ENCODE measurements at places on chromosomes 4 and X.

DNA sequence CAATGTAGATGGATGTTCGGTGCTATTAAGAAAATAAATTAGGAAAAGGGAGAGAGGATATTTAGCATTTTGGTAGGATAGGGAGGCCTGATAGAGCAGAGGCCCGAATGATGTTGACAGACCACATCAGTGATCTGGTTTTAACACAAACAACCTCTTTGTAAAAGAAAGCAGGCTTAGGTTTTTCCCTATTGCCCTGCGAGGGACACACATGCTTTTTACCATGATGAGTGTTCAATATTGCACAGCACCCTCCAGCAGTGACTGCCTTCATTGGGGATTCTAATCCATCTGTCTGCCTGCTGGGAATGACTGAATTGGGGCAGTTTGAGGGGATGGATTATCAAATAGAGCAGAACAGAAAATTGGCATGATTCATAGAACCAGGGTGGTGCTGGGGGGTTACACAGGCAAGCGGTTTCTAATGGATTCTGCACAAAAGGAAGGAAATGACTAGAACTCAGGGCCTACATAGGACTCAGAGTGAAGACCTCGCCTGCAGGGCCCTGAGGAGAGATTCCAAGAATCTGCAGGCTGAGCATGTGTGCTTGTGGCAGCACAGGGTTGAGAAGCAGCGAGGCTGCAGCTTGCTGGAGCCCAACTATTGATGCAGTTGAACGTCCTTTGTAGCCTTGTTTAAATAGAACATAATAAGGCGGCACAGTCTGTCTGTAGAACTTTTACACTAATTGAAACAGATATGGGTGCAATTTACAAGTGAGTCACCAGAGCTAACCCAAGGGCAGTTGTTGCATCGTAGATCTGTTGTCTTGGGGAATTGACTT is 58.0 kb downstream of the RHOH start:
- DNase-seq, result no peak

GRCh38 chrX:50432829-50433289 is 37.8 kb downstream of the DGKK start:
- no peak for DNase-seq

DNA sequence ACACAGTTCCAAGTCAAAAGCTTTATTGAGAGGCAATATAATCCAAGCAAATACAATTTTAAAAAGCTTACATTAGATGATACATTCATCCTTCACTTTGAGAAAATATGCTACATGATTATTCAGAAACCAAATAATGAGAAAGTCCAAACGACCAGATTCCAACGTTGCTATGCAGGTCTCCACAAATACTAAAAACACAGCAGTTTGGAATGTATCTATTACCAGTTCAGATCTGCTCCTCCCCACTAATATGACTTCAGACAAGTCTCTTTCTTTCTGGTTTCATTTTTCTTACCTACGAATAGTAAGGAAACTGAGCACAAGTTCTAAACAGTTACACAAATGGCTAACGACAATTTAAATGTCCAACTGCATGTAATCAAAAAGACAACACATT is 9.5 kb downstream of the NAF1 start:
- DNase-seq, result no peak

DNA sequence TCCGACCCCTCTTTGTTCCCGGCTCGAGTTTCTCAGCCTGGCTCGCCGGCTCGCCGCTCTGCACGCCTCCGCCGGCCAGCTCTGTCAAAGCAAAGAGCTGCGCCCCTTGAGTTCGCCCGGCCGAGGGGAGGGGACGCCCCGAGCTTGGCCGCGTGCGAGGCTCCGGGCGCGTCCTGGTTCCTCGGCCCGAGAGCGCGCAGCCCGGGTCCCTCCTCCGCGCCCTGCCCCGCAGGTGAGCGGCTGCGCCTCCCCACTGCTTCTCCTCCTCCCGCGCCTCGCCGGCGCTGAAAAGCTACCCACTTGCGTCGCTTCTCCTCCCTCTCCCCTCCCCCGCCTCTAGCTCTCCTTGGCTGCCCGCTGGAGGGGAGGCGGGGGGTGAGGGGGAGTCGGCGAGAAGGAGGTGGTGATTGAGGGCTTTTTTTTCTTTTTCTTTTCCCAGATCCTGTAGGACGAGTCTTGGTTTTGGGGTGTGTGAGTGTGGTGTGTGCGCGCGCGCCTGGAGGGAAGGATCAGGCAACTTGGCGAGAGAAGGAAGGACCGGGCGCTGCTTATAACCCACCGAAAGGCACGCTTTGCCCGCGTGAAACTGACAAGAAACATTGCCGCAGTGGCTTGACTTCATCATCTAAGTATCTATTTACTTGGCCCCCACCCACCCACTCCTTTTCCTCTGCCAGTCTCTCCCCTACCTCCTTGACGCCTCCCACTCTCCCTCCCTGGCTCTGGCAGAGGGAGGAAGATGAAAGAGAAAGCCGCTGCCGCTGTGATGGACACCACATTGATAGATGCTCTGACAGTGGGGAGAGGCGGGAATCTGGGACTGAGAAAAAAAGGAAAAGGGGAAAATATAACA is at the start of gene LEF1:
TSS of gene LEF1 (minus strand) at position 262 of the 853 bp plus-strand sequence. CDS start 1,165 bp downstream, outside the sequence.
- DNase-seq, result peak; percentile 74

DNA sequence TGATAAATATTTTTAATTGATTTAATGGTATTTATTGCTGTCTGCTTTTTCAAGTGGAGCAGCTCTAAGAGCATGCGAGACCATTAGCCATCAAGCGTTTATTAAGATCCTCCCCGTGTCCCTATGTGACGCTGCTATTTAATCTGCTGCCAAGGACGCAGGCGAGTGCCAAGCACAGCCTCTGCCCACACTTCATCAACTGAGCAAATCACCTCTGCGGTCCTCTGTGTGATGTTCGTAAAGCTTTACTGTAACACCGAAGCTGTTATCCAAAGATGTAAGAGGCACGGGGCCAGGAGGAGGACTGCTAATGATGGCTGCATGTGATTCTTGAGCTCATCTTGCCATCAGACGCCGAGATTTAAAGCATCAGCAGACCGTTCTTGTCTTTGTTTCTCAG is 79.5 kb downstream of the STOX2 start:
- DNase-seq, result no peak

DNA sequence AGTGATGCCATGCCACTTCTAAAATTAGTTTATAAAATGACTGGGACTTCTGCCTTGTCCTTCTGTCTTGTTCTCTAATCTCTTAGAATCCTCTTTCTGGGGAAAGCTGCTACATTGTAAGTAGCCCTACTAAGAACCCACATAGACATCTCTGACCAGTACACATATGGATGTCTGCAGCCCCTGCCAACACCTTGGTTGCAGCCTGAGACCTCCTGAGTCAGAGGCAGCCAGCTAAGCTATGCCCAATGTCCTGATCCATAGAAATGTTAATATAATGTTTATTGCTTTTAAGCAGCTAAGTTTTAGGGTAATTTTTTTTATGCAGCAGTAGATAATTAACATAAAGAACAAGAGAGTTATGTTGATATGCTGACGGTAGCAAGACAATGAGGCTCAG is 1029.5 kb upstream of the INTU start:
- DNase-seq, result no peak

GRCh38 chrX:143615851-143616250 is 20.1 kb downstream of the SLITRK4 start:
- DNase-seq, result no peak

- DNase-seq, result no peak
These were observed 32.4 kb downstream of the OCRL start for GRCh38 chrX:129572422-129572821.

DNA sequence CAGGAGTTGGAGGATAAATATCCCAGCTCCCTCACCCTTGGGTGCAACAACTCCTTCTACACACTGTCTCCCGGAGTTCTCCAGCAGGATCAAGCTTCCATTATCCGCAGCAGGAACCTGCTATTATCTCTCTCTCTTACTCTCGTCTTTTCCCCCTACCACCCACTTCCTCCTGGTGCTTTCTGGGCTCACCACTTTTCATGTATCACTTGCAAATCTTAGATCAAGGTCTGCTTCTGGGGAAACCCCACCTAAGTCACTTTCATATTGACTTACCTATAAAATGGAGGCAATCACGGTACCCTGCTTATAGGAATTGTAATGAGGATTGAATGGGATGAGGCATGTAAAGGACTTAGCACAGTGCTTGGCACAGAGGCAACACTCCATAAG is 589.5 kb downstream of the BCOR start:
- DNase-seq, result no peak

DNA sequence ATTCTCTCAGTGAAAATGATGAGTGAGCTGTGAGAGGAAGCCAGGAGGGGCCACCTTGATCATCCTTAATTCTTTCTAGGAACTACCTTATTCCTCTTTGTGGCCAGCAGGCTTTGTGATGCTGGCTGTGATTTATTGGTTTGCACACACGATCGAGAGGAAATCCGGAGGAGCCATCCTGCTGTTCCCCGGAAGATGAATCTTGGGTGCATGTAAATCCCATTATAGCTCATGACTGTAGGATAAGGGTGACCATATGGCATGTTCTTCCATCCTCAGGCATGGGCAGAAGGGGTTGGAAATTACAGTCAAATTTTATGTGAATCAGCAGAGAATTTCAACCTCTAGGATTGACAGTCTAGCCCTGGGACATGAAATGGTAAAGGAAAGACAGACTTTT is 254.5 kb downstream of the UNC5C start:
- no peak for DNase-seq

- DNase-seq, result no peak
These were observed 7.4 kb downstream of the HTT-AS start for GRCh38 chr4:3066836-3067400.

- DNase-seq, result no peak
These were observed 12.7 kb downstream of the ART3 start for GRCh38 chr4:76087007-76087769.

DNA sequence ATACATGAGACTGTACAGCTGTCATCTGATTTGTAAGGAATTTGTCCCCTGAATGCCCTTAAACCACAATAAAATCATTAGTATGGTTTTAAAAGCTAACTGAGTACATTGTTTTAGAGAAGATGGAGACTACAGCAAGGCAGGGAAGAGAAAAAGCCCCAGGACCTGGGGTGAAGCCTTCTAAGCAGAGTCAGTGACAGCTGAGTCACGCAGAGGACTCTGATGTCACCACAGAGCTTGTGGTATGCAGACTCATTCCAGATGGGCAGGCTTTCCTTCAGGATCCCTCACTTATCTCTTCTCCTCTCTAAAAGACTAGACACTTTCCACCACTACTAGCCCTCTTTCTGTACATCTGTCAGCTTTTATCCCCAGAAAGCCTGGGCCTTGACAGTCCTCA is 97.1 kb upstream of the ATOH1 start:
- no peak for DNase-seq

DNA sequence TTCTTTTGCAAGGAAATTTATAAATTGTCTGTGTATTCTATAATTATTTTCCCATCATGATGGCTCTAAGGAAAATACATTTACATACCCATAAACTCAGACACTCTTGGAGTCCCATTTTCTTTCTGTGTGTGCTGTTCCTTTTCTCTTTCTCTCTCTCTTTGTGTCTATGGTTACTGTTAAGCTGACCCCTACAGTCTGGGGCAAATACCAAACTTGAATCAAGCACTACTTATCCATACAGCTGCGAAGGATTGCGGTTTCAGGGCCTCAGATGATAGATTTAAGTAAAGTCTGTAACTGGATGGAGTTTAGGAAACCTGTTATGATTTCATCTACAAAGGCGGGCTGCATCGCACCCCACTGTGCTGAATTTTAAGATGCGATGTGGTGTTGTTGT is 150.2 kb downstream of the SHROOM3 start:
- DNase-seq, result no peak

GRCh38 chrX:103414561-103414960 is 38.2 kb downstream of the BEX3 start:
- no peak for DNase-seq

DNA sequence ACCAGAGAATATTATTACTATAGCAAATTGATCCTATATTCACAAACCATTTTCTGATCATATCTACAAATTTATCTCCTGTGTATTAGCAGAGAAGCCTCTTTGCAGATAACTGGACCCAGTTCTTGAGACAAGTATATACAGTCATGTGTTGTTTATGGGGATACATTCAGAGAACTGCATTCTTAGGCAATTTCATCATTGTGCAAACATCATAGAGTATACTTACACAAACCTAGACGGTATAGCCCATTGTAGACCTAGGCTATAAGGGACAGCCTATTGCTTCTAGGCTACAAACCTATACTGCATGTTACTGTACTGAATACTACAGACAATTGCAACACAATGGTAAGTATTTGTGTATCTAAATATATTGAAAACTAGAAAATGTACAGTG is 152.5 kb upstream of the SPANXN4 start:
- DNase-seq, result no peak
